ENCODE measurements at places on chromosomes 1 and 21.

GRCh38 chr1:43537423-43538142, 6.9 kb downstream of the PTPRF start:
- peak; percentile 71 for DNase-seq

- no peak for DNase-seq
Observed at GRCh38 chr1:4221107-4221506, 321.0 kb upstream of the C1orf174 start.

GRCh38 chr1:43454270-43455011, 710 bp upstream of the HYI start:
- DNase-seq = peak; percentile 46

GRCh38 chr1:32703479-32704291, 1.1 kb upstream of the SYNC start:
- no peak for DNase-seq

DNA sequence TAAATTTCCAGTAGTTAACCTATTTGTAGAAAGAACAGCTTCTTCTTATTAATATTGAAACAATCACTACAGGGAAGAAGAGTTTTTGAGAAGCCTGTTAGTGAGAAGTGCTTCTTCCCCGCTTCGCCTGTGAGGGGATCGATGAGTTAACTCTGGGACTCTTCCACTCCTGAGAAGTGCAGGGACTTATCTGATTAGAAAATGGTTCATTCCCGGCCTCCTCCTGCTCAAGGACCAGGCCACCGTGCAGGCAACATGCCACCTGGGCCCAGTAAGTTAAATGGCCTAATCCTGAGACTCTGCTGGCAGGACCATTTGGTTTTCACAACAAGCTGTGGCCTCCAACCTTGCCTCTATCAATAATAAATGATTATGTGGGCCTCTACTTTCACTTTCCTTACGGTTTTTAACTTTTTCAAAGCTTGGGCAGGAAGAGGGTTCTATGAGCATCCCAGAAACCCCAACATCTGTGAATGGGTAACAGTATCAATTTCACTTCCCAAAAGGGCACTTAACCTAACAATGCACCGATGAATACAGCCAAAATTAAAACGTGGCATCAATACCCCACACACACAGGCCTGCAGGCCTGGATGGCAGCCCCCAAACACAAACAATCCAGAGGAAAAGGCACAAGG, 33.1 kb downstream of the SIPA1L2 start:
- DNase-seq = peak; percentile 77

GRCh38 chr1:167899253-167899681, 14.7 kb downstream of the ADCY10 start:
- no peak for DNase-seq

GRCh38 chr21:38188037-38188436, 68.8 kb upstream of the KCNJ15 start:
- DNase-seq = no peak

GRCh38 chr1:156815961-156816422, 656 bp downstream of the SH2D2A start:
- no peak for DNase-seq

DNA sequence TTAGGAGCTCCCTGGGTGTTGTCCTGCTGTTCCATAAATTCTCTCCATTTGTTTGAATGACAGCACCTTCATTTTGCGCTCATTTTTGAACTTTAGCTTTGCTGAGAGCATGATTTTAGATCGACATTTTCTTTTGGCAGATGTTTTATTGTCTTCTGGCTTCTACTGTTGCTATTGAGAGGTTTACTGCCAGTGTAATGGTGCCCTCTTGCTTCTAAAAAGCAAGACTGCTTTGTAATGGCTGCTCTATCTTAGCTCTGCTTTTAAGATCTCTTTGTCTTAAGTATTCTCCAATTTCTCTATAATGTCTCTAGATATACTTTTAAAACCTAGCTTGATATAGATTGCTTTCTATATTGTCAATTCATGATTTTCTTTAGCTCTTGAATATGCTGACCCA, 27.8 kb downstream of the THEM4 start:
- no peak for DNase-seq

DNA sequence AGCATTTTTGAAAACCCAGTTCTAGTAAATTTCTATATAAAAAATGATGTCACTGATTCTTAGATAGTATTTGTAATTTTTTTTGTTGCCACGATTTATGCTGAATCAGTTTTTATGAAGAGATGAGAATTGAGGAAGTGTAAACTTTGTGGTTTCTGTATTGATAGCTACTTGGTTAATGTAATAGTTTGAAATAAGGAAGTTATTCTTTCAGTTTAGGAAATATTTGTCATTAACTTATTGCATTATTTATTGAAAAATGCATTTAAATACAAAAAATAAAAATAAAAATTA, 97.8 kb downstream of the ZFYVE9 start:
- DNase-seq = peak; percentile 64

DNA sequence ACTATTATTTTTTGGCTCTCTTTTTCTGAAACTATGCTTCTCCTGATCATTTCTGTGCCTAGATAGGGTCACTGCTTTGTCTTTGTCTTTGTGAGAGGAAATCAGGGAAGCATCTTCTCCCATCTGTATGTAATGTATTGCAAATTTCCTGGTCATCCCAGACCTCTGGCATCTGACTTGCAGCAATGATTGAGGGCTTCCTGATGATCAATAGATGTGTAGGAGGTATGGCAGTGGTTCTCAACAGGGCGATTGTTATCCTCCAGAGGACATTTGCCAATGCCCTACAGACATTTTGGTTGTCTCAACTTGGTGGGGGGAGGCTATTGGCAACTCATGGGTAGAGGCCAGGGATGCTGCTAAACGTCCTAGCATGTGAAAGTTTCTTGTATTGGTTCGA, 64.7 kb downstream of the RGL1 start:
- no peak for DNase-seq

DNA sequence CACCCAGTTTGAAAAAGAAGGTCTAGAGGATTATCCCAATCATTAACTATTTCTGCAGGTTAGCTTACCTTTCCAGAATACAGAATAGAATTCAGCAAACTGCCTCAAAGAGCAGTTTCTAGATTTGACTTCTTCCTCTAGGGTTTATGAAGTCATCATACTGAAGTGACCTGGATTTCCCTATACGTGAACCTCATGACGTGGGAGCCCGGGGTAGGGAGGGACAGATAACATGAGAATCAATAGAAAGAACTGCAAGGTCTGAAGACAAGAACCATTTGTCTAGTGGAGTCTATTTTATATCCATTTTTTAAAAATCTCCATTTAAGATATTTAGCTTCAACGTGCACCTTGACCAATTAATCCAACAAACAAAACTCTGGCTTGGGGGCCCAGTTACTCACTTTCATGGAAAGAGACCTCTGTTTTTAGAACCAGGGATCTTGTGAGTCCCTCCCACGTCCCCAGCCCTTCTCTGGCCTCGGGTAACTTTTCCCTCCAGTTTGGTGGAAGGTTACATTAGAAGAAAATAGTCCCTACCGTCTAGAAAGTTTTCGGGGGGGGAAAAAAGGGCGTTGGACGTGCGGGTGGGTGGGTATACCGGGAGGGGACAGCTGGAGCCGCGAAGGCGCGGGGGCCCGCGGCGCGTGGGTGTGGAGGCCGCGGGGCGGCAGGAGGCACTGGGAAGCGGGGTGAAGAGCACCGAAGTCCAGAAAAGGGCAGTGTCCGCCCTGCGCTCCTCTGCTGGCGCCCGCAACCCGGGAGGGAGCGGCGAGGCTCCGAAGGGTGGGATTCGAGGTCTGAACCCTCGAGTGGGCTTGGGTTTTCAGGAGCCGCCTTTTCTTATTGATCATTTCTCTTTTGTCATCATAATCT, 13.8 kb upstream of the POGZ start:
- no peak for DNase-seq

DNA sequence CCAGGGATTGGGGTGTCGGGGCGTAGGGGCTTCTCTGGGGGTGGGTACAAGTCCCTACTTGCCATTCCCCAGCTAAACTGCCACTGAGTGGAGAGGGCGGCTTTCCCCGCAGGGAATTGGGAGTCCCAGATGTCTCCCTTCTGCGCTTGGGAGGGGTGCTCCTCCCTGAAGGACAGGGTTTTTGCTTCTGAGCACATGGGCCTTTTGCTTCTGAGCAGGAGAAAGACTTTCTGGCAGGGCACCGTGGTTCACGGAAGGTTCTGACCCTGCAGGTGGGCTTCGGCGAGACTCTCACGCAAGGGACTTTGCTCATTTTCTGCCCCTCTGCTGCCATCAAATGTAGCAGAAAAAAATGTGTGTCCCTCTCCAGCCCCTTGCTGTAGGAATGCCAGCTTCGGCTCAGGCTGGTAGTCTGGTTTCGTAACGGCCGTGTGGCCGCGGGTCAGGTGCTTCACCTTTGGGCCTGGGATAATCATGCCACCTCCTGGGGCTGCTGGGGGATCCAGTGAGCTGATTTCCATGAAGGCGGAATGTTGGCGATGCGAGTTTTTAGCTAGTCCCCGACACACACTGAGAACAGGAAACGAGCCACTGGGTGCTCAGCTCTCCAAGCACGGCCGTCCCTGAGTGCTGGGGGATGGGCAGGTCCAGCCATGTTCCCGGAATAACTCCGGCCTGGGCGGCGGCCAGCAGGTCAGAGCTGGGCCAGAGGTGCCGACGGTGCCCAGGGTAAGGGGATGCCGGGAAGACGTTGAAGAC, 364.0 kb downstream of the CAMTA1 start:
- DNase-seq = no peak

DNA sequence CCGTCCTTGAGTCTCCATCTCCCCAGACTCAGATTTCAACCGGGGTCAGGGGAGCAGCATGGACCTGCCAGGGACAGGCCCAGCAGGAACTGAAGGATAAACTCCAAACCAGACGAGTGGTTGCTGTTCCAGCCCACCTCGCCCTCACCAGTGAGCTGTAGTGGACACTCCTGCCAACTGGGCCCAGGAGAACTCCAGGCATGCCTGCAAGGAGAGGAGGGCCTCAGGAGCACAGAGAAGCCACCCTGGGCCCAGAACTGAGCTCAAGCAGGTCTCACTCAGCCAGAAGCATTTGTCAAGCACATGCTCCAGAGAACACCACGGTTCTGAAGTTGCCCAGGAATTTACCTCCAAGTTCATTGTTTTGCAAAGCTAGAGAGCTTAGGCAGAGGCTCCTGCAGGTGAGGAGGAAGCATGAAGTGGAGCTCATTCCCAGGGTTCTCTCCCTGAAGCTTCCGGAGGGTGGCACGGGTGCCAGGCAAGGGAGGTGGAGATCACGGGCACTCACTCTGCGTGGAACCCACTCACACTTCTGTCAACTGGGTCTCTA, 61.0 kb downstream of the MATN1 start:
- DNase-seq = no peak

DNA sequence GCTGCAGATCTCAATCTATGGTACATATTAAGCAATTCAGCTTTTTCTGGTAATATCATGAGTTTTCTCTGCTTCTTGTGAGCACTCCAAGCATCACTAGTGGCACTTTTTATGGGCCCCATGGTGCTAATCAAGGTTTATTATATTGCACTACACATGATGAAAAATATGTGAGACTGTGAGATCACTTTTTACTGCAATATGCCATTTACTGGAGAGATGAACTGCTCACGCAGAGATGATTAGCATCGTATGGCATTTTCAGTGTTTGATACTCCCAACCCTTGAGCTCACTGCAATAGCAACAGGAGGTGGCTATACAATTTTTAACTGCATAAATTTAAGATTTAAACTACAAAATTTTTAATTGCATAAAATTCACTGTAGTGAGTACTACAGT, 8.7 kb upstream of the KCNK1 start:
- no peak for DNase-seq

DNA sequence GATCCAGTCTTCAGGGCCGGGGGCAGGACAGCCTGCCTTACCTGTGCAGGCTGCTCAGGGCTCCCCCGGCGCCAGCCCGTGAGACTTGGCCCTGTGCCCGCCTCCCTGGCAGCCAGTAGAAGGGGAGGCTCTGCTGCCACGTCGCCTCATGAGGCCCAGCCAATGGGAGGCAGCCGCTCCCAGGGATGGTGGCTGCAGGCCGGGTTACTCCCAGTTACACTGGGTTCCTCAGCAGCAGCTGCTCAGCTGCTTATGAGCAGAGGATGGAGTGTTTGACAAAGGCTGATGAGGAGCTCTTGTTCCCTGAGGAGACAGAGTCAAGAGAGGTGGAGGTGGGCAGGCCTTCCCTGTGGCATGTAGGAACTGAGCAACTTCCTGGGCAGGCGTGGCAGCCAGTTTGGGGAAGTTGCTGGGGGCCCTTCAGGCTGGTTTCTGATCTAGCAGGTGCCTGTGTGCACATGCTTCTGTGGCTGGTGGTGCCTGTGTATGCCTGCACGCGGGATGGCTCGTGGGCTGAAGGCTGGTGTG, 5.5 kb downstream of the MFSD2A start:
- DNase-seq = peak; percentile 94

GRCh38 chr1:33428661-33429060, 2.2 kb downstream of the PHC2 start:
- DNase-seq = no peak

DNA sequence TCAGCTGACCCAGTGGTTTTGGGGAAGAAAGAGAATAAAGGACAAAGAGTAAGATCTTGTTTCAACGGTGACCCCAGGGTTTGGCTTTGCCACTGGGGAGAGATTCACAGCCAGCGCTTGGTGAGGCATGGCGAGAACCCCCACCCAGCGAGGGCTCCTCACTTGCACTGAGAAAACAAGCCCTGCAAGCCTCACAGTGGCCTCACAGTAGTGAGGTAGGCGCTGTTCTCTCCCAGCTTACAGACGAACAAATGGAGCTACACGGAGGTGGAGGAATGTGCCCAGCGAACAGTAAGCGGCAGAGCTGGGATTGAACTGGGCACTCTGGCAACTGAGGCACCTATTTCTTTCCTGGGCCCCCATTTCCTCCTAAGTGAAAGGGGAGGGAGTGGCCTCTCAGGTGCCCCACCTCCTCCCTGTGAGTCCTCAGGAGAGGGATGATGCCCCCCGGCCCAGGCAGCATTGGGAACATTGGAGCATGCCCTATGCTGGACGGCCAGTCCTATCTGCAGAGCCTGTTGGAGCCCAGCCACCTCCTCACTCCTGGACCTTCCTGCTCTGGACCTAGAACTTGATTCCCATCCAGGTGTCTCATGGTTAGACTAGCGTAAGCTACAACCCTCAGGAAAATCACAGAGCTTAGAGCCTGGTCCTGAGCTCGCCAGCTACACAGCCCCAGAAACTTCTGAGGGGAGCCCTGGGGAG, 73.4 kb upstream of the EDN2 start:
- no peak for DNase-seq

DNA sequence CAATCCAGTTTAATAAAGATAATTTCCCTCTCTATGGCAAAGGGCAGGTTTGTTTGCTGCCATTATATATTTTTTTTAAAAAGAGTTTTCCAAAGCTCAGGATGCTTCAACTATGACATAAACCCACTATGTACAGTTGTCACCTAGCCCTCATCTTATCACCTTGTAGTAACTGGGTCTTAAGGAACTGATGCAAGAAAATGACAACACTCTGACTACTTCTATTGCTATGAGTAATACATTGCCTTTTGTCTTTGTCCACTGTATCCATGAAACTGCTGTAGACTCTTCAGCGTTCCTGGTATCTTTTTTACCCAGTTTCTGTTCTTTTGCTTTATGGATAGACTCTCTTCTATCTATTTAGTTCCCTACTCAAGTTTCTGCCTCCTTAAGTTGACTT, 586.5 kb downstream of the NEGR1 start:
- no peak for DNase-seq
